Activated naive CD8-positive, alpha-beta T cell treated with anti-CD3 and anti-CD28 coated beads, Interleukin-2, amount 10 ng/mL, durations not matched to agents 7 days and 5 days (primary cell): ENCODE measurements at places on chromosomes 2 and 18. TPM values are rescaled to one million over a fixed set of nuclear protein-coding genes. Genes with fewer than 3 reads are reported as not detected.

Gene SLC14A1
- 3.5 TPM for total RNA-seq

Gene POU3F3
- not detected for total RNA-seq

DNA sequence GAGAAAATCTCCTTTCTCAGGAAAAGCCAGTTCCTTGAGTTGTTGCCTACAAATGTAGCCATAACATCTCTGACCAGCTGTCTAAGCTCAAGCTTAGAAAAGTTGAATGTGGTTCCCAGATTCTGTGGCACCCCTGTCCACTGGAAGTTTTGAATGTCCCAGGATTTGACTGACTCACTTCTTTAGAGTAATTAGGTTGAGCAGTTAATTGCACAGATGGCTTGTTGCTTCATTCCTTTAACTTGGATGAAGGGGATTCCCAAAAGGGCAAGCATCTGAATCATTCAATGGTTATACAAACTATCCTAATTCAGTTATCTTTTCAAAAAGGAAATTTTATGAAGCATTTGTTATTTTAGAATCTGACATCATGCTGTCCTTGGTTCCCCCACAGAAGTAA lies 374.7 kb downstream of the LNPK start:
- H3K4me3 ChIP-seq: no peak overlapping the region
- H3K27me3 ChIP-seq: peaks cover 2% of the 10 kb centered on the region
- no peak for DNase-seq
- H3K27ac ChIP-seq: no peak overlapping the region
- H3K36me3 ChIP-seq: no peaks in the 10 kb centered on the region

- no peaks in the 10 kb centered on the region for H3K27me3 ChIP-seq
- H3K4me3 ChIP-seq: peak overlapping the region; percentile 5
- peaks cover 7% of the 10 kb centered on the region for H3K36me3 ChIP-seq
- H3K27ac ChIP-seq: peak overlapping the region; percentile 49
- peaks cover 21% of the 10 kb centered on the region for H3K4me1 ChIP-seq
Observed at GRCh38 chr2:239119346-239120126, 271.7 kb downstream of the TWIST2 start.

Gene ZNF512
- total RNA-seq: 56.6 TPM

DNA sequence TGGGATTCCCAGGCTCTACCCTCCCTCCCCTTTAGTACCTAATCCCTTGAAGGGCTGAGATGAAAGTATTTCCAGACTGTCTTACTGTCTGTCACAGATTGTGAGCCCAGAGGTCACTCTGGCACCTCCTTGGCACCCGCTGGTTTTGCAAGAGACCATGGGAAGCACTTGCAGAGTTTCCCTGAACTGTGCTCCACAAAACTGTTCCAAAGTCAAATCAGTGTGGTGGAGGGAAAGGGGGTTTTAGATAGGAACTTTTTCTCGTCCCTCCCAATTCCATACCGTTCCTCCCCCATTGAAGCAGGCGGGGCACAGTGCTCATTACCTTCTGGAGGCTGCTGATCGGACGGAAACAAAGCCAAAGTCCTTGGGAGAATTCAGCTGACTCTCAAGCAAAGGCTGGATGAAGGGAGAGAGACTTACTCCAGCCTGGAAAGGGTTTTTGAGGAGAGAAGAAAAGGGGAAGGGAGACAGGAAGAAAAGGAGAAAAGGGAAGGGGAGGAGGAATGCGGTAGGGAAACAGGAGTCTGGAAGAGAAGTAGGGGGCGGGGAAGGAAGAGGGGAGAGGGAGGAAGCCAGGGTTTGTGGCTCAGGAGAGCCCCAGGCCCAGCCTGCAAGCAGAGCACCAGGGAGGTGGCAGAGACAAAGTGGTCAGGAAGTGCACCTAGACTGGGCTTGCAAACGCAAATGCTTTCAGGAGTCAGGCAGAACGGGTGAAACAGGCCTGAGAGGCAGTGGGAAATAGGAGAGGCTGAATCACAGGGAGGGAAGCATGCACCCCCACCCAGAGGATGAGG lies 88.4 kb upstream of the SP3 start:
- H3K4me1 ChIP-seq: no peaks in the 10 kb centered on the region
- H3K27ac ChIP-seq: no peak overlapping the region
- H3K27me3 ChIP-seq: peaks cover 13% of the 10 kb centered on the region
- DNase-seq: no peak
- no peak overlapping the region for H3K4me3 ChIP-seq
- peaks cover 1% of the 10 kb centered on the region for H3K36me3 ChIP-seq

GRCh38 chr2:234816491-234816890 lies 135.3 kb upstream of the SH3BP4 start:
- no peaks in the 10 kb centered on the region for H3K36me3 ChIP-seq
- no peak overlapping the region for H3K27ac ChIP-seq
- no peak for DNase-seq
- H3K4me1 ChIP-seq: no peaks in the 10 kb centered on the region

DNA sequence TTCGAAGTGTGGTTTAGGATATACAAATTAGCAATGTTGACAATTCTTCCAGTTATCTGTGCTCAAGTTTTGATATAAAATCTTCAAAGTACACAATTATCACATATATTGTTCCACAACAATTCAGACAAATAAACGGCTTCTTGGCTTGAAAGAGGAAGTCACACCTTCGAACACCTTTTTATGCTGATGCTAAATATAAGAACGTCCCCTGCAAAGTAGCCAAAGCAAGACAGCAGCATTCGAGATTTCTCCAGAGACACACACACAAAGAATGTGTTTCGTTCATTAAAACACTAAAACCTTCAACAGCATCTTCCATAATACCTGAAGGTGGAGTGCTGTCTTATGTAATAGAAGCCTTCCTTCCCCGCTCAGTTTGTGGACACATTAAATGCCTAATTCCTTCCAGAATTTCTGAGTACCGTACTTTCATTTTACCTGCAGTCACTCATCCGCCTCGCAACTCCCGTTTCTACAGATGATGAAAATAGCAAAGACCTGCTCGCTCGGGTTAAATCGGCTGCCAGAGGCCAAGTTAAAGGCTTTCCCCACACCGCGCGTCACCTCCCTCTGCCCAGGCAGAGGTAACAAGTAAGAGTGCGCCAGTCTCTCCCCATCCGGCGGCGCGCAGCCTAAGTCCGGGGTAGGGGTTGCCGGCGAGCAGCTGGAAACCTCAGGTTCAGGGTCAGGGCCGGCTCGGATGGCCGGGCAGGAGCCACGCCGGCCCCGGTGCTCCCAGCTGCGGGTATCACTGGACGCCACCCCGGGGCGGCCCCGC lies 847 bp downstream of the SERPINE2 start:
- H3K4me3 ChIP-seq: peak overlapping the region; percentile 98
- peaks cover 26% of the 10 kb centered on the region for H3K4me1 ChIP-seq
- H3K36me3 ChIP-seq: peaks cover 8% of the 10 kb centered on the region
- peaks cover 37% of the 10 kb centered on the region for H3K27me3 ChIP-seq
- DNase-seq: no peak

Gene SPC25
- total RNA-seq: 40.0 TPM

GRCh38 chr18:2392446-2392845 lies 178.9 kb downstream of the METTL4 start:
- H3K4me3 ChIP-seq: no peak overlapping the region
- peaks cover 9% of the 10 kb centered on the region for H3K27me3 ChIP-seq
- H3K36me3 ChIP-seq: no peaks in the 10 kb centered on the region
- no peak overlapping the region for H3K27ac ChIP-seq
- DNase-seq: no peak

DNA sequence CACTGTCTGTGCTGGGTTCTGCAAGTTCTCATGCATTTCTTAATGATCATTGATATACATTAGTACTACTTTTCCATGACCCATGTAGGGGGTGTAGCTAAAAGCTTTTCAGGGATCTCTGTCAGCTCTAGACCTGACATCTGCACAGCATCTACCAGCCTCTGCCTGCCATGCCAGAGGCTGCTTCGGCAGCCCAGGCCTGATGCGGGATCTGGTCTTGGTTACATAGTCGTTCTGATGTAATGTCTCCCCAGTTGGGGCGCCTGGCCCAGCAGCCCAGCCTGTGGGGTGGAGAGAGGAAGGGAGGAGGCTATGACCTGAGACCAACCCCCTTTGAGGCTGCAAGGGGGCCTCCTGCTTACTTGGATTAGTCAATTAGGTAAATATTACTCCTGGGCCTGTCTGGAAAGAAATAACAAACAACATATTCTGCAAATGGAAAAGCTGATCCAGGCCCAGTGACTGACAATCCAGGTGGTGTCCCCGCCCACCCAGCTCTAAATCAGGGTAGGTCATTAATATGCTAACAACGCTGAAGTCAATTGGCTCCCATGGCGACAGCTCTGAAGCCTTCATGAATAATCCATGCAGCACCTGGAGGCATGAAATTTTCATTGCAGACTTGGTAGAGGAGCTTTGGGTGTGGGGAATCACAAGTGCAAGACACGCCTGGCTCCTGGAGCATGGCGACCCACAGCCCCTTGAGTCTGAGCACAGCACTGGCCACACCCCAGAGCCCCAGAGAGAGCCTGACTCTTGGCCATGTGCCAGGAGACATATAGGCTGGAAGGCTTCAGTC lies 575.3 kb downstream of the CMPK2 start:
- H3K4me1 ChIP-seq: no peaks in the 10 kb centered on the region
- DNase-seq: no peak
- no peak overlapping the region for H3K4me3 ChIP-seq
- no peaks in the 10 kb centered on the region for H3K27me3 ChIP-seq

- H3K4me1 ChIP-seq: peaks cover 27% of the 10 kb centered on the region
- no peaks in the 10 kb centered on the region for H3K27me3 ChIP-seq
- DNase-seq: no peak
- H3K27ac ChIP-seq: no peak overlapping the region
Observed at GRCh38 chr2:64661741-64662169, 8.0 kb upstream of the SERTAD2 start.

Gene ABCG8
- not detected for total RNA-seq

DNA sequence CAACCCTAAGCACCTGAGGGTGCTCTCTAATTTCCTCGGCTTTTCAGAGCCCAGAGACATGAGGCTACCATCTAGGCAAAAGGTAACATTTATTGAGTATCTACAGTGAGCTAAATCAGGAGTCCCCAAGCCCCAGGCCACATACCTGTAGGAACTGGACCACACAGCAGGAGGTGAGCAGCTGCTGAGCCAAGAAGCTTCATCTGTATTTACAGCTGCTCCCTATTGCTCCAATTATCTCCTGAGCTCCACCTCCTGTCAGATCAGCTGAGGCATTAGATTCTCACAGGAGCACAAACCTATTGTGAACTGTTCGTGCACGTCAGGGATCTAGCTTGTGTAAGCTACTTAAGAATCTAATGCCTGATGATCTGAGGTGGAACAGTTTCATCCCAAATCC lies 70.2 kb downstream of the RND3 start:
- no peaks in the 10 kb centered on the region for H3K27me3 ChIP-seq
- no peak overlapping the region for H3K27ac ChIP-seq

DNA sequence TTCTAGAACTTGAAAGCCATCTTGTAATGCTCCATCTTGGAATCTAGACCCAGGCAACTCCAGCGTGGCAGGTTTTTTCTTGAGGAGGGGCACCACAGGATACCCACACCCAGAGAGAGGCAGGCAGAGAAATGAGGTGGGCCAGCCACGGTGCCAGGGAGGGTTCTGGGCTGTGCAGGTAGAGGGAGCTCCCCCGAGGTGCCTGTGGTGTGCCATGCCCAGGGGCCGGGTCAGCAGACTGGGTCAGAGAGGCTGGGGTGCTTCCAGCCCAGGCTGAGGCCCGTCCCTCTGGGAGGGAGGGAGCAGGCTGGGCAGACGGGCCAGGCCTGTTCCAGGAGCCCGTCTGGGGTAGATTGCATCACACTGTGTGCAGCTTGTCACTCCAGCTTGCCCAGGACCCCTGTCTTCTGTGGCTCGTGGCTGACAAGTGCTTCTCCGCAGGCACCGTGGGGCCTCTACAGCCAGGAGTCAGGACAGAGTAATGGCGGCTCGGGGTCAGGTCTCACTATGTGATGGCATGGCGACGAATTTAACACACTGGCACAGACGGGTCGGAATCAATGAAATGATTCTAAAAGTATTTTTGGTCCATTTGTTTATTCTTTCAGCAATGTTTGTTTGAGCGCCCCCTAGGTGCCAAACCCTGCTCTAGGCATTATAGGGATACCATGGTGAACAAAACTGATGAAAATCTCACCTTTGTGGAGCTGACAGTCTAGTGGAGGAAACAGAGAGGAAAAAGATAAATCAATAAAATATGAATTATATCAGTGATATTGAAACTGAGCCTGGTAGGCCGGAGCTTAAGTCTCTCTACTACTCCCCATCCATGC lies 144.0 kb downstream of the ACOXL start:
- H3K4me1 ChIP-seq: peaks cover 32% of the 10 kb centered on the region
- peak overlapping the region; percentile 70 for H3K4me3 ChIP-seq
- no peak for DNase-seq
- peak overlapping the region; percentile 84 for H3K27ac ChIP-seq
- peaks cover 3% of the 10 kb centered on the region for H3K27me3 ChIP-seq
- peaks cover 13% of the 10 kb centered on the region for H3K36me3 ChIP-seq

DNA sequence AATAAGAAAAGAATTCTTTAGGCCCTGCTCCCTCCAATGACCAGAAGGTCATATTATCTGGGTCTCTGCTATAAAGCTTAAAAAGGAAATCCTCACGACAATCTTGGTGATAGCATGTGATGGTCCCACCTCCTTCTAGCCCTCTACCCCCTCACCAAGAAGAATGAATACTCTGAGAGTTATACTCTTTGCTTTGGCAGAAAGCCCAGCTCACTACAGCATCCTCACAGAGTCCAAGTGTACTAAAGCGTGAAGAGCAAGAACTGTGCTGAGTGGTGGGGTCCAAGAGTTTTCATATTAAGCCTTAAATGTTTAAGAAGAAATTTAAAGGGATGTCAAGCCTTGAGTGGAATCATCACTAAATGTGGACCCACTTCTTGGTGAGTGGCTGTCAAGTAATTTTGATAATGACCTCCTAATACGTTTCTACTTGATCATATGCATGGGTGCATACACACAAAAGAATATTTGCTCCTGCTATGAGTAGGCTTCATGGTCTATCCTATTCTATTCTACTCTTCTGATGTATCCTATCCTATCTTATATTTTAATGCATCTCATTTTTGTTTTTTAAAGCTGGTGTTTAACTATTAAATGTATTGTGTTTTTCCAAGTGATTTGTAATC lies 16.5 kb upstream of the SERPINB7 start:
- H3K4me3 ChIP-seq: no peak overlapping the region
- H3K4me1 ChIP-seq: no peaks in the 10 kb centered on the region
- H3K27ac ChIP-seq: no peak overlapping the region
- DNase-seq: no peak
- H3K36me3 ChIP-seq: no peaks in the 10 kb centered on the region

Gene RAB6C
- total RNA-seq: not detected

- H3K27ac ChIP-seq: no peak overlapping the region
- H3K36me3 ChIP-seq: peaks cover 27% of the 10 kb centered on the region
- peaks cover 17% of the 10 kb centered on the region for H3K4me1 ChIP-seq
- H3K27me3 ChIP-seq: no peaks in the 10 kb centered on the region
- no peak overlapping the region for H3K4me3 ChIP-seq
Observed at GRCh38 chr2:171320731-171321130, 113.1 kb downstream of the METTL8 start.
